ENCODE measurements at places on chromosomes 2 and 18.

GRCh38 chr18:58370612-58371011 is 258.3 kb downstream of the ALPK2 start:
- DNase-seq, result no peak

- no peak for DNase-seq
These were observed 498.2 kb downstream of the PTPRM start for GRCh38 chr18:8065284-8065683.

DNA sequence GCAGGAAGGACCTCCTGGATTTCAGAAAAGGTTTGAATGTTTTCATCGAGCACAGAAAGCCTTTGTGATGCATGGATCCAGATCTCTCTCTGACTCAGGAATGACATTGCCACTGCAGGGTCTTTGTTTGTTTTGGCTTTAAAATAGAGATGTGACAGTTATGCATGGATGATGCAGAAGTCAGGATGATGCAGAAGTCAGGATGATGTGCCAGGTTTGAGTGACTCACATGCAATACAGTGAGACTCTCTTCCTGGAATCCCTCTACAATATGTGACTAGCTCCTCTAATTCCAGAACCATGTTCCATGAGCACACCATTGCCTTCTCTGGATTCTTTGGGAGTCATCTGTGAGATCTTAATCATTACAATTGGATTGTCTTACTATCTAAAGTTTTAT is 177.9 kb upstream of the RAB6C start:
- no peak for DNase-seq

DNA sequence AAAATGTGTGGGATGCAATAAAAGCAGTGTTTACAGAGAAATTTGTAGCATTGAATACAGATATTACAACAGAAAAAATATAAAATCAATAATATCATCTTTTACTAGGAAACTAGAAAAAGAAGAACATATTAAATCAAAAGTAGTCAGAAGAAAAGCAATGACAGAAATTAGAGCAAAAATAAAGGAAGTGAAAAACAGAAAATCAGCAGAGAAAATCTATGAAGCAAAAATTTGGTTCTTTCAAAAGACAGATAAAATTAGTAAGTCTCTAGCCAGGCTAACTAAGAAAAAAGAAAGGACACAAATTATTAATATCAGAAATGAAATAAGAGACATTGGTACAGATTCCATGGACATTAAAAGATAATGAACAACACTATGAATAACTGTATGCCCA is 212.0 kb upstream of the MGAT5 start:
- DNase-seq, result no peak

- DNase-seq, result peak; percentile 72
These were observed 3.7 kb downstream of the ZFP36L2 start for GRCh38 chr2:43222475-43223309.

DNA sequence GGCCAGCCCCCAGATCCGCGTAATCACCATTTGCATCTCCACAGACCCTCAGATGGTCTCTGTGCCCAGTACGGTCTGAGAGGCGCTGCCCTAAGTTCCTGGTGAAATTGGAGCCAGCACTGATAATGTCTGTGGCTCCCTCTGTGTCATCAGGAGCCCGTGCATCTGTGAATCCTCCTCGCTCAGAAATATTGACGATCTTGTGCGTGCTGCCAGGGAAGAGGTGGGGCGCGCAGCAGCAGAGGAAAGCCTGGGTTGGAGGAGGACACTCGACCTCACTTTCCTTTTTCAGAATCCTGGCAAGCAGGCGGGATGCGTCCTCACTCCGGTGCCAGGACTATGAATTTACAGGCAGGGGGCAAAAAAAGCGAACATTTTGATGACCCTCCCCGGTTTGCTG is 686.1 kb upstream of the SALL3 start:
- DNase-seq, result no peak

Data from hematopoietic multipotent progenitor cell treated with erythropoietin and hydrocortisone succinate and interleukin-3 and kit ligand, for 6 days (in vitro differentiated cells).